ENCODE measurements at places on chromosomes 13 and 19. TPM values are rescaled to one million over a fixed set of nuclear protein-coding genes. Genes with fewer than 3 reads are reported as not detected.

The IL27RA gene
- 3.8 TPM for total RNA-seq

The FUT2 gene
- total RNA-seq = not detected

The ODAD3 gene
- 0.09 TPM for total RNA-seq

The NALCN gene
- 30.2 TPM for total RNA-seq

The DMKN gene
- total RNA-seq = not detected

The KIR2DL1 gene
- total RNA-seq = not detected

The SLC25A42 gene
- 4.1 TPM for total RNA-seq

The ZNF234 gene
- 12.5 TPM for total RNA-seq

The KL gene
- 0.33 TPM for total RNA-seq

The CATSPERD gene
- total RNA-seq = not detected

The URAD gene
- not detected for total RNA-seq

The CD70 gene
- total RNA-seq = not detected

The LGALS4 gene
- total RNA-seq = 0.34 TPM

The AKAP8 gene
- total RNA-seq = 18.5 TPM

The LHFPL6 gene
- total RNA-seq = 73.0 TPM

The ERICH6B gene
- total RNA-seq = not detected

The SARS2 gene
- 16.9 TPM for total RNA-seq

The TMIGD2 gene
- not detected for total RNA-seq

The F2RL3 gene
- 4.4 TPM for total RNA-seq
